Stimulated activated CD8-positive, alpha-beta memory T cell treated with anti-CD3 and anti-CD28 coated beads, Interleukin-4, amount 100 ng/mL, for 1 hour (primary cell): ENCODE measurements at places on chromosomes 4 and X.

GRCh38 chr4:95095348-95095974, 337.7 kb downstream of the BMPR1B start:
- DNase-seq: no peak

DNA sequence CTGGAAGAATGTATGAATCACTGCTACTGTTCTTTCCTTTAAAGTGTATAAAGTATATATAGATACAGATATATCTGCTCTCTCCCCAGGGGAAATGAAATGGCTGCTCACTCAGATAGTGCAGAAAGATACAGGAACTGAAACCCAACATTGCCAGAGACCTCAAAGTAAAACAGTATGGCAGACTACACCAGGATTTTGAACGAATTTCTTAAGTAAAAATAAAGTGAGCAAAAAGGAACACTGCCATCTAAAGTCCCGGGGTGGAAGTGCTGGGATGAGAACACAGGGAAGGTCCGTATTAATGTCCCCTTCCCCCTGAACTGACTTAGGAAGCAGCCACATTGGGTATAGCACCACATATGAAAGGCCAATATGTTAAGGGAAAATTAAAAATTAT, 93.4 kb downstream of the TMA16 start:
- no peak for DNase-seq

DNA sequence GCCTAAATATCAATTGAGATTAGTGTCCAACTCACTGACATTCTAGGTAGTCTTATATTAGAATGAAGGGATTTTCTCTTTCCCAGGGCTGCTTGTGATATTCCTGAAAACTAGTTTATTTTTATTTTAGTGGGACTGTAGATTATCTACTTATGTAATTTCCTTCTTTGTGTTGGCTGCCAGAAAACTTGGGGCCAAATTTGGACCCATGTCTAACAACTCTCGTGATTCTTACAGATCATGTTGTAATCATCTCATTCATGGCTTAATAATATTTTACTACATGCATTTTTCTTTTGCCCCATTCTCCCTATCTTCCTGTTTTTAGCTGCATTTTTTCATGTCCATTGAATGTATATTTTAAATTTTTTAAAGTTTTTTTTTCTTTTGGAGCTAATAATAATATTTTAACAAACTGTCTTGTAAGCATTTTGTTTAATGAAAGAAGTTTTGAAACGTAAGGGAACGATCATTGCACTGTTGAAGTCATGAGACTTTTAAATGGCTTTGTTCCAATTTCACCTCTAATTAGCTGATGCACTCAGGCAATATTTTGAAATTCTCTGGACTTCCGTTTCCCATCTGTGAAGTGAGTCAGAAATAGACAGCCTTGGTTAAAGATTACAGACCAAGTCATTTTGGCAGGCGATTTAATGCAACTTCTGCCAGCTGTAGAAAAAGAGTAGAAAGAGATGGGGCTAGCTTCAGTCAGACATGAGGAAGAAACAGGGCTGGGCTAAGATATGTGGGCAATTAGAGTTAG, 14.3 kb upstream of the TDO2 start:
- DNase-seq: no peak

GRCh38 chrX:367866-368265, 18.8 kb downstream of the PPP2R3B start:
- DNase-seq: no peak

- DNase-seq: no peak
These were observed 214.3 kb downstream of the RASL11B start for GRCh38 chr4:53076374-53076958.

GRCh38 chr4:54607067-54607466, 50.7 kb upstream of the KIT start:
- DNase-seq: no peak

GRCh38 chr4:159281771-159282170, 178.9 kb downstream of the RAPGEF2 start:
- no peak for DNase-seq

DNA sequence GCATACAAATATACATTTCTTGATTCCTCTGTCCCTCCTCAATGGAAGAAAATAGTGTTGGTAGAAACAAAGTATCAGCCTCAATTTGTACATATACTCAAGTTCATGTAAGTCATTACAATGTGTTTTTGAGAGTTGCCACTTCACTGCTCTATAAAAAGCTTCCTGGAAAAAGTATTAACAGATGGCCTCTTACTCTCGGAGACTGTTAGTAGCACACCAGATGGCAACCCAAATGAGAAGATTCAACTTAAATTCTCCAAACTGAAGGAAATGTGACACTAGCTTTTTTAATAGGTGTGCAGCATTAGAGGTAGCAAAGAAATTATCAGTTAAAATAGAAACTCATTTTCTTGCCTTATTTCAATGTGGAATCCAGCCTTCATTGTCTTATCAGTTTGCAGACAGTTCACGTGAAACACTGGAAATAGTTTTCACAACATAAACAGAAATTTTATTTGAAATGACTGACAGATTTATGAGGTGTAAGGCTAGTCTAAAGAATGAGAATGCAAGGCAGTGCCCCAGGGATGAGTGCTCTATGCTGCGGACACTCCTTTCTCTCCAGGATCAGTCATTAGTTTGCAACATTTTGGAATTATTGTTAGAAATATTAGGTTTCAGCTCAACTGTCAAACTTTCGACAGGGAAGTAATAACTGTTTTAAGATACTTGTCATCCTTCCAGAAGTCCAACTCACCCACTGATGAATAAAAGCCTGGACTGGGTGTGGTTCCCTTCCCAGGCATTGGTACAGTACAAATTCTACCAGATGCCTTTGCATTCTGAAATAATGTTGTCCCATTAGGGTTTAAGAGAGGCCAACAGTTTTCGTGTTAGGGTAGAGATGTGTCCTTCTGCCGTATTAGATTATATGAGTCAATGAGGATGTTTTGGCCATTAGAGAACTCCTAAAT, 50.9 kb downstream of the IDS start:
- no peak for DNase-seq

- DNase-seq: no peak
These were observed 44.5 kb downstream of the TRIM2 start for GRCh38 chr4:153248641-153249198.

DNA sequence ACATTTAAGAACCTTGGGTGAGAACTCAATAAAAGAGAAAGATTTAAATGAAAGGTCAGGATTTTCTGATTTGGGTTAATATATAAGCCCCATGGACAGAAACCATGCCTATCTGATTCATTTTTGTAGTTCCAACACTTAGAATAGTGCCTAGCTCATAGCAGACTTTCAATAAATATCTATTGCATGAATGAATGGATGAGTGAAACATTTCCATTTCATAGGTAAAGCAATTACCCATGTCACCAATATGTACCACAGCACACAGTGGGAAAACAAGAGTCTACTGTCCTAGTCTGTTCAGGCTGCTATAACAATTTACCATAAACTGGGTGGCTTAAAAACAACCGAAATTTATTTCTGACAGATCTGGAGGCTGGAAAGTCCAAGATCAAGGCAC, 63.9 kb upstream of the PTPN13 start:
- DNase-seq: no peak

- peak; percentile 9 for DNase-seq
These were observed 82.6 kb downstream of the GK start for GRCh38 chrX:30735839-30736238.

DNA sequence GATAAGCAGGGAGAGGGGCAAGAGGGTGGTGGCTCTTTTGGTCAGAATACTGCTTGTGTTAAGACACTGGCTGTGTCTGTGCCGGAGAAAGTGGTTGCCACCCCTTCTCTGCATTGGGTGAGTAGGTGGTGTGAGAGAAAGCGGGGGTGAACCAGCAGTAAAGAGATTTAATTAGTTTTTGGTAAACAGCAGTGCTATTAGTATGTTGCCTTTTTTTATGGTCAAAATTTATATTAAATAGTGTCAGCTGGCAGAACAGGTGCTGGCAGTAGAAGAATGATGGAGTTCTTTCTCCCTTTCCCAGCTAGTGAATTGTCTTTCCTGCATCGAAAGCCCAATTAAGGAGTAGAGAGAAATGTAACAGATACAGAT, 181.6 kb downstream of the LARP7 start:
- DNase-seq: no peak

- DNase-seq: no peak
These were observed 8.2 kb downstream of the TEX13C start for GRCh38 chrX:125327891-125328290.

DNA sequence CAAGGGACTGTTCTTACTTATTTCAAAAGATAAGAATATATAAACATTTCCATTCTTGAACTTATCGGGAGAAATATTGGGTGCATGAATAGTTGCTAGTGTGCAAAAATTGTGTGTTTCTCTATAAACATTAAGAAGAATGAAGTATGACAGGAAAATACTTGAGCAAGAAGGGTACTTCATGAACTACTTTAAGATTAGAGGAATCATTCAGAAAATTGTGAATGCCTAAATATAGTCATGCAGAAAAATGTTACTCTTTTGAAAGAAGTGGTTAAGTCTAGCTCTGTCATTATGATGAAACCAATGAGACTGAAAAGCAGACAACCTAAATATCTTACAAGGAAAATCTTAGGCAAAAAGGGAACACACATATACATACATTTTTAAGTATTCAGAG, 207.8 kb upstream of the PCDH18 start:
- no peak for DNase-seq

DNA sequence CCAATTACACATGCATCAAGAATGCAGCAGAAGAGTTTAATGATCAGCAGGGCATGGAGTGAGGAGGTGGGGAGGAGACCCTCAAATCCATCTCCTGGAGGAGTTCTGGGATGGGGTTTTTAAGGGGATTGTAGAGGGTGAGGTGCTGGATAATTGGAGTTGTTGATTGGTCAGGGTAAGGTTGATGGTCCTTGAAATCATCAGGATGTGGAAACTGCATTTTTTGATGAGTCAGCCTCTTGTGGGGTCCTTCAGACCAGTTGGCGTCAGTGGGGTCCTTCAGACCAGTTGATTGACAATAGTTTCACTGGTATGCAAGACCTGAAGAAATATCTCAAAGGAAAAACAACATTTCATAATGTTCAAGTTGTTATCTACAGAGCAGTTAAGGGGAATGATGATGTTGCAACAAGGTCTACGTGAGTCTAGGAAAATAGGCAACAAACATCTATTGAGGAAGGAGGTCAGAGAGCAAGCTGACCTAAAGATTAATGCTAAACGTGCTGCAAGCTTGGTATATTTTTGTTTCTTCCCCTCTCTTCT, 88.3 kb downstream of the NRK start:
- no peak for DNase-seq

DNA sequence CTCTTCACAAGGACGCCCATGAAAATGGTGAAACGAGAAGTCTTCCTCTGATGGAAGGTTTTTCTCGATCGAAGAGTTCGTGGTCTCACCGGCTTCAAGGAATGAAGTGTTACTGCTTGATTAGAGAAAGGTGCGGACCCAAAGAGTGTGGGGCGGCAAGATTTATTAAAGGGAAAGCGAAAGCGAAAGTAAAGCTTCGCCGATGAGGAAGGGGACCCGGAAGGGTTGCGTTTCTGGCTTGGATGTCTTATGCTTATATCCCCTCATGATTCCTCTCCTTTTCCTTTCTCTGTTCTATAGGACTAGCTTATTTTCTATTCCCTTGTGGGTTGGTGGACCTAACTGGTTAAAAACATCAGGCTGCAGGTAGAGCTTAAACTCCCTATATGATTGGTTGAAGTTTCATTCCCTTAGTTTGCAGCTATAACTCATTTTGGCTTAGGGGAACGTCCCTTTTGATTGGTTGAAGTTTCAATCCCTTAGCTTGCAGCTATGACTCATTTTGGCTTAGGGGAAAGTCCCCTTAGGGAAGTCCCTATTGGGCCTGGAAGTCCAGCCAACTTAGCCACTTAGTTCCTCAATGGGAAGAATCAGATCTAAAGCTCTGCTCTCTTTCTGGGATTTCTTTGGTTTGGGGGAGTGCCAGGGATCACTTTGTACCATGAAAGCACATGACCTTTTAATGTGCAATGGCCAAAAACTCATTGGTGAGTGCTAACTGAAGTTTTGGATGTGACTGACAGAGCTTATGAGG, 1025.0 kb upstream of the PCDH10 start:
- DNase-seq: no peak

DNA sequence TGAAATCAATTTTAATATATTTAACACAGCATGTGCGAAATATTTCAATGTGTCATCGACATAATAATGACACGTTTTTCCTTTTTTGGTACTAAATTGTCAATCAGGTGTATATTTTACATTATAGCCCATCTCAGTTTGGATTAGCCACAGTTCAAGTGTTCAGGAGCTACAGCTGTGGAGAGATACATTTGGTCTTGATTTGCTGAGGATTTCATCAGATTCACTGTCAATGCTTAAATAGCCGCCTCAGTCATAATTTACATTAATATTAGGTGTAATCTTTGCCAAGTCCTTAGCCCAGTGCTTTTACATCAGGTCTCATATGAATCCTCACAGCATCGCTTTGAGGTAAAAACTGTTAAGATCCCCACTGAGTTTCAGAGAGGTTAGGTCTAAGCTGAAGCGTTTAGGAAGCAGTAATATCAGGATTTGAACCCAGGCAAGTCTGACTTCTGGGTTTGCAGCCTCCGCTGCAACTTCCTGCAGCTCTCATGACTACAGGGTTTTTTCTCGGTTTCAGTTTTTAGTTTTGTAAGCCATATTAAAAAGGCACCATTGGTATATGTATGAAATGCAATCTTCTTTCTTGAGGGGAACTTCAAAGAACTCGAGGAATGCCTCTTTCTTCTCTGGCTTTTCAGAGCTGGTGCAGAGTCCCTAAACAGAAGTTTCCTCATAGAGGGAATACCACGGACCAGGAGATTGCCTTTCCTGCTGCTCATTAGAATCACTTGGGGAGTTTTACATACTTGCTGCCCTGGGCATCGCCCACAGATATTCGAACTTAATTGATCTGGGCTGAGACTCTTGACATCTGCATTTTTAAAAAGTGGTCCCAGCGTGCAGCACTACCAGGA, 6.4 kb downstream of the MTM1 start:
- no peak for DNase-seq

GRCh38 chrX:16712548-16713155, at the start of gene CTPS2:
Gene CTPS2 (minus strand): TSS chrX:16712669. CDS start chrX:16702902, 9,767 bp downstream.
- no peak for DNase-seq

- no peak for DNase-seq
These were observed 271.6 kb downstream of the CENPC start for GRCh38 chr4:67273666-67274065.

- no peak for DNase-seq
These were observed 79.8 kb downstream of the PSAPL1 start for GRCh38 chr4:7354927-7355326.

DNA sequence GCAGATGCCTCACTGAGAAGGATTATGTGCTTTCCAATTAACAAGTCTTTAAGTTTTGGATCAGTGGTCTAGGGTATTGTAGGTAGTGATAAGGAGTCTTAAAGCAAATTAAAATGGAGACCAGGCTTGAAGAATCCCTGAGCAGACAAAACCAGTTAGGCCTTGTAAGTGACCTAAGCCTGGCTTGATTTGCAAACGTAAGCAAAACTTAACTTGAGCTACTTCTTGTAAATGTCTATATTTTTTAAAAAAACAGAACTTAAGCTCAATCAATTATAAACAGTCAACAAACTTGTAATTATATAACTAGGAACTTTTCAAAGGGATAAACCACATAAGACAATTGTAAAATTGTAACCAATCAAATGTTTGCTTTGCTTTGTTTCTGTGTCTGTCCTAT, 72.7 kb upstream of the NALF2 start:
- no peak for DNase-seq
